Activated CD4-positive, alpha-beta T cell treated with anti-CD3 and anti-CD28 coated beads, Interleukin-2, amount 50 U/mL, for 16 hours (primary cell): ENCODE measurements at places on chromosomes 16 and 17.

- DNase-seq: no peak
These were observed 22.3 kb downstream of the KATNB1 start for GRCh38 chr16:57757883-57758282.

- no peak for DNase-seq
These were observed 21.1 kb downstream of the NARF start for GRCh38 chr17:82479602-82480001.

DNA sequence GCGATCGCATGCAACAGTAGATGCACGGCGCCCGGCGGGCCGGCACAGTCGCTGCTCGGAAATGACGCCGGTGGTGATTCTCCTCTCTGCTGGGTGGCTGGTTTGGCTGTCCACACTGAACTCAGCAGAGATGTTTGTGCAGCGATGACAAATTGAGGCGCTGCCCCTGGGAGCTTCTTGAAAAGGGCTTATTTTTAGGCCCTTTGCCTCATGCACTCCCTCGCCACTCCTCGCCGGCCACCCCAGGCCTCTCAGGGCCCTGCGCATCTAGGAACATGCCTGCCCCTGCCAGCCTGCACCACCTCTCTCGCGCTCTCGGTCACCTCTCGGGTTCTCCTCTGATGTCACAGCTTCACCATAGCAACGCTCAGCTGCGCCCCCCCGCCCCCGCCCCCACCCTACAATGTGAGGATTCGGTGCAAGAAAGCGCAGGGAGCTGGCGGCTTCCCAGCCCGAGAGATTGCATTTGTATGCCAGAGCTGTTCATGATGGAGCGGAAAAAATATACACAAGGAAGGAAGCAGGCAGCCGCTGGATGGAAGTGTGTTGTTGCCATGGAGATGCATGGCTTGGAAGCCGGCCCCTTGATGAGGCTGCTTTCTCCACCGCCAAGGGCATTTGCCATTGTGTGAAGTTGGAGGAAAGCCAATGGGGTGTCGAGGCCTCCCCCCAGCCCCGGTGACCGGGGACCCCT, 81.3 kb upstream of the PLCG2 start:
- no peak for DNase-seq

DNA sequence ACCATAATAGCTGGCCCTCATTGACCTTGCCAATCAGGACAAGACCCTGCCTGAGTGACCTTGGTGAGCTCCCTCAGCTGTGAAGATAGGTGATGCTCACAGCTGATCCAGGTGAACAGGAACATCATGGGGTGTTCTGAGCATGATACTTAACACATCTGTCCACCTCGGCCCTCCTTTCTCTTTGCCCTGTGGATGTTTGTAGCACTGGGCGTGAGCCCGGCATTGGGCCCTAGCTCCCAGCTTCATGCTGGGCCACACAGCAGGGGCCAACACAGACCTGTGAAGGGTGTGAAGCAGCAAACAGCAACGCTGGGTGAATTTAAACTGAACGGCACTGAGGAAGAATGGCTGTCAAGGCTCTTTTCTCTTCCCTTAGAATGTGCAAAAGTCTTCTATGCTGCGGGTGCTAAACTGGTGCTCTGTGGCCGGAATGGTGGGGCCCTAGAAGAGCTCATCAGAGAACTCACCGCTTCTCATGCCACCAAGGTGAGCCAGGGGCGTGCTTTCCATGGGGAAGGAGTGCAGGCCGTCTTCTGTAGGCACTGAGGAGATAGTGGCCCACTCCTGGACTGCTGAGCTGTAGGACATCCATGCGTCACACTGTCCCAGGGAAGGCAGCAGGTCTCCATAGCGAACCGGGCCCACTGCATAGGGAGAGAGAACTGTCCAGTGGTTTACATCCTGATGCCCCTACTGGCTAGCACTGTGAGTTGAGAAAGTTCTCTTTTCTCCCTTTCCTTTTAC, 35.9 kb downstream of the TMEM11 start:
- DNase-seq: no peak

- DNase-seq: no peak
These were observed 9.6 kb downstream of the CRISPLD2 start for GRCh38 chr16:84829168-84829965.

- no peak for DNase-seq
These were observed 5.8 kb upstream of the ALDH3A1 start for GRCh38 chr17:19753661-19754463.

GRCh38 chr16:14486520-14487303, 143.3 kb downstream of the PARN start:
- DNase-seq: no peak

GRCh38 chr16:74740795-74741304, 33.8 kb downstream of the FA2H start:
- DNase-seq: no peak

GRCh38 chr17:33457477-33457876, 164.4 kb upstream of the ASIC2 start:
- no peak for DNase-seq

DNA sequence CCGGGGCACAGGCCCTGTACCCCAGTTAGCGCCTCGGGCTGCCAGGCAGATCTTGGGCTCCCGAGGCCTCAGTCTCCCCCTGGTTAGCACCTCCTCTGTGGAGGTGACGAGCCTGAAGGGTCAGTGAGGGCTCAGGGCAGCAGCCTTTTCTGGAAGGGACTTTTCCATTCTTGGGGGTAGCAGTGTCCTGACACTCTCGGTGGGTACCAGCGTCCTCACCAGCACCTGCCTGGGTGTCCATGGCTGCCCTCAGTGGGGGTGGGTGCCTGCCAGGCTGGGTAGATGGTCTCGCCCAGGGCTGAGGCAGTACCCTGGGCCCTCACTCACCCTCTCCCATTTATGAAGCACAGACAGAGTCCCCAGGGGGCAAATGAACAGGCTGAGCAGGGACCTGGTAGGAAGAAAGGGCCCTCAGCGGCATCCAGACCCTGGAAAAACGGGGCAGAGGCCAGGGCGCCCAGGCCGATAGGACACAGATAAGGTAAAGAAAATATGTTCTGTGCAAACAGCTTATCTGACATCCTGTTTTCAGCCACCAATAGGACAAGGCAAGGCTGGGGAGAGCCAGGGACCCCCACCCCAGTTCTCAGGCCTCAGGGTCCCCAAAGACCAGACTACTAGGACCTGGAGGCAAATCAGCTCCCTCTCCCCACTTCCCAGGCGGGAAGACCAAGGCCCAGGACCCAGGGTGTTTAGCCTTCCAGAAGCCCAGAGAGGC, 50.9 kb downstream of the ZFPM1 start:
- no peak for DNase-seq
